ENCODE measurements at places on chromosomes 3 and 15. TPM values are rescaled to one million over a fixed set of nuclear protein-coding genes. Genes with fewer than 3 reads are reported as not detected.
A peak's percentile ranks its signal among the peaks of the same experiment; 100 is the strongest.

DNA sequence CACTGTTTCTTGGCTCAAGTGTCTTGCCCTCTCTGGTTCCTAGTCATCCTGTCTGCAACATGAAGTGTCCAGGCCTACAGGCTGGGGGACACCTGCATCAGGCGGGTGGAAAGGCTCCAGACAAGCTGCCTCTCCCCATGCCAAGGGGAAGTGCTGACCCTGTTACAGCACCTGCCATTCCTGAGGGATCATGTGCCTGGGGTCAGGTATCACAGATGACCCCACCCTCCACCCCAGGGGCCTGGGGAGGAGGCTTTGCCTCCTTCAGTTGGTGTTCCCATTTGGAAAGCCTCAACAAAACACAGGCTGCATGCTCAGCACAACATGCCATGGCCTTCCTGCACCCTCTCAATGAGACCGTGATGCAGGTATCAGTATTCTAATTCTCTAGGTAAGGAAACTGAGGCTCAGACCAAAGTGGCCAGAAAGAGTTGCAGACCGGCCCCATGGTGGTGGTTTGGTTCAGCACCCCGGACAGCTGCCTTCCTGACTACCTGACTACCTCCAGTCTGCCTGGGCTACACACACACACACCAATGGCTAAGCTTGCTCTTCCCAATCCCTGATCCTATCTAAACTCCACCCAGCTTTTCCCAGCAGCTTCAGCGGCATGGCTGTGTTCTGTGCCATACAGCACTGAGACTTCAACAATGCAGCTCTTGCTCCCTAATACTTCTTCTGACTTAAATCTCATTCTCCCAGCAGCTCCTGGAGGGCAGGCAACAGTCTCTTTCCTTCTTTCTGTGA is 69.7 kb upstream of the LINGO1 start:
- peak; percentile 21 for DNase-seq

DNA sequence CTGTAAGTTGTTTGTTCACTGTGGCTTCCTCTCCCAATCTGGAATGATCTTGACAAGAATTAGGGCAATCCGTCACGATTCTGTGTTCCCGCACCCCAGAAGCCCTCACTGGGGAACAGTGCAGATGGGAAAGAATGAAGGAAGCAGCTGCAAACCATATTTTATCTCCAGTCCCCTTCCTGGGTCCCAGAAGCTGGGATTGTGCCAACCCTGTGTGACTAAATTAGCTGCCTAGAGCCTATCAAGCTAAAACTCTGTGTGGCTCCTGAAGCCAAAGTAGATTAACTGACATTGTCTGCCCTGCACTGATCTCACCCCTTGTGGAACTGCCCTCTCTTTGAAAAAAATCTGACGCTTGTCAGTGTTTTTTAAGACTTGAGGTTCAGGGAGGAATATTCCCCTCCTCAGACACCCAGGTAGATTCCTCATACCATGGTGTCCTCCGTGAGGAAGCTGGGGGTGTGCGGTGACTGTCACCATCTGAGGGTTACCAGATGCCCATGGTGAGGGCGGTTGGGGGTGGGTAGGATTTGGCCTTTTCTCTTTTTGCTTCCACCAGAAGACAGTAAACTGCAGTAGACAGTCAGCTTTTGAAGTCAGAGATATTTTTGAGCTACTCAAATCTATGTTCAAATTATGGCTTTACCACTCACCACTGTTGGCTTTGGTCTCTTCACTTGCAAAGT is 358.3 kb upstream of the TPM1 start:
- no peak for DNase-seq

GRCh38 chr3:113747283-113748046 is 630 bp downstream of the ATP6V1A start:
- peak; percentile 23 for DNase-seq

DNA sequence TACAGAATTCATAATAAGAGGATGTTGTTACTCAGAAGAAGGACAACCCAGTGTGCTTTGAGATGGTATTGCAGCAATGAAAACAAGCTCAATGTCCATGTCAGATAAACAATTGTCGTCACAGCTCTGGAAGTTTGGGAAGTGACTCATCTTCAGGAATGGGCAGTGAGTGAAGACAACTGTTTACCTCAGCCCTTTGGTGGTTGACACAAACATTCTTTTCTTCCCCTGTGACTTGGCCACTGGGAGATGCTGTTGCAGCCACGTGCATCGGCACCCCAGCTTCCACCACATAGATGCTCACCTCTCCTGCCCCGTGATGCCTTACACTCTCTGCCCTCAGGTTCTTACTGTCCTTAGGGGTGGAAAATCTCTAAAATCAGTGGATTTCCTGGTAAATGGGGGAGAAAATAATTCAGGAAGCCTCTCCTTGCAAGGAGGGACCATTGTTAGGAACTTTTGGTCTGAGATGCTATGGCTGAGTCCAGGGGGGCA is 114.1 kb upstream of the GALNT15 start:
- no peak for DNase-seq

DNA sequence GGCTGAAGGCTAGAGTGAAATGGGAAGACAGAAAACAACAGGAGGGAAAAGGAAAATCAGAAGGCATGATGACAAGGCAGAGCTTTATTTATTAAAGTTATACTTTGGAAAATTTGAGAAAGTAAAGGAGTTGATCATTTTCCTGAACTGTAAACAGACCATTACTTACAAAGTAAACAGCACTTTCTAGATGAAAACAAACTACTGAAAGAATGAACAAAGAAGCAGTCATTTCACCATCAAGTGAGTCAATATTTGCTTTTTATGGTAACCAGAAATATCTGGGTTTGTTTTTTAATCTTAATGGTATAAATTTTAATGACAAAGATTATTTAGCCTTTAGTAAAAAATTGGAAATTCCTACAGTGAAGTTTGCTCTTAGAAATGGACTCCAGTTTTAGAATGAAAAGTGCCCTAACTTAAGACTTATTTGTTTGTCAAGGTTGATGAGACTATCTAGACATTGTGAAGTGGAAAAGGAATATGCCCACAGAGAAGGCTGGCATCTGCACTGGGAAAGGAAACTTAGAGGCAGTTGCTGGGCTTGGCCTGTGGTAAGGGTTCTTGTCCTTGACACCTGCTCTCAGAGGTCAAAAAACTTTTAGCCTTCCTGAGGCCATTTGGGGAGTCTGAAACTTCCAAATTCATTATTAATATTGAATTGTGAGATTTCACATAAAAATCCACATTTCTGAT is 47.2 kb downstream of the SPTSSB start:
- no peak for DNase-seq

DNA sequence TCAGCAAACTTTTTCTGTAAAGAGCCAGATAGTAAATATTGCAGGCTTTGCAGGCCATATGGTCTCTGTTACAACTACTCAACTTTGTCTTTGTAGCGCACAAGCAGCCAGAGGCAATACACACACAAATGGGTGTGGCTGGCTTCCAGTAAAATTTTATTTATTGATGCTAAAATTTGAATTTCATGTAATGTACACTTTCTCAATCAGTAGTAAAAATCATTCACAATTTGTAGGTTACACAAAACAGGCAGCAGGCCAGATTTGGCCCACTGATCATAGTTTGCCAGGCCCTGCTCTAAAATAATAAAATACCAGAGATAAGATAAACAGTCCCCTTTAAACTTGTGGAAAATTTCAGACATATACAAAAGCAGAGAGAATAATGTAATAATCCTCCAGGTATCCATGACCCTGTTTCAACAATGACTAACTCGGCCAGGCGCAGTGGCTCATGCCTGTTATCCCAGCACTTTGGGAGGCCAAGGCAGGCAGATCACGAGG is 330.3 kb downstream of the SHQ1 start:
- DNase-seq: no peak

- peak; percentile 34 for DNase-seq
Observed at GRCh38 chr15:68379759-68380290, 52.1 kb downstream of the ITGA11 start.

GRCh38 chr3:9226326-9226725 is 23.1 kb downstream of the SRGAP3 start:
- no peak for DNase-seq

DNA sequence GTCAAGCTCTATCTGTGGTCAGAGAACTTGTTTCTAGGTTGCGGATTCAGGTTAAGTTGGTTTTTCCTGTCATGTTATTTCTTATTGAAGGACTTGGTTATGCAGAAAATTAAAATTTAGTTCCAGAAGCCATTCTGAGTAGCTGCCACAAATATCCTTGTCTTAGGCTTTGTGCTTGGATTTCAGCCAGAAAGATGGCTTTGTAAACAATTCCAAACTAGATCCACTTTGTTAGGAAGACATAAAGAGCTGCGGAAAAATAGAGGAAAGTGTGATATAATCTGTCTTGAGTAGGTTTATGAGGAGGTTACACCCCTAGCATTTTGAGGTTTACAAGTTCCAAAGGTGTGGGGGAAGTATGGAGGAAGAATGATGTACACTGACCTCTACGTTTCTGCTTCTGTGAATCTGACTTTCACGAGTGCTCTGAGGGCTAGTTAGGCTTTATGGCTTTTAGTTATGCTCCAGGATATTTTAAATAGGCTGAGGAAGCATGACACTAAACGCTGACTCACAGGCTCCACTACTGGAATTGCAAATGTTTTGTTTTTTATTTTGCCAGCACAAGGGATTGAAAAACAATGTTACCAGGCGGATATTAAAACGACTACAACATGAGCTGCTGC is 46.3 kb upstream of the UTS2B start:
- DNase-seq: no peak

DNA sequence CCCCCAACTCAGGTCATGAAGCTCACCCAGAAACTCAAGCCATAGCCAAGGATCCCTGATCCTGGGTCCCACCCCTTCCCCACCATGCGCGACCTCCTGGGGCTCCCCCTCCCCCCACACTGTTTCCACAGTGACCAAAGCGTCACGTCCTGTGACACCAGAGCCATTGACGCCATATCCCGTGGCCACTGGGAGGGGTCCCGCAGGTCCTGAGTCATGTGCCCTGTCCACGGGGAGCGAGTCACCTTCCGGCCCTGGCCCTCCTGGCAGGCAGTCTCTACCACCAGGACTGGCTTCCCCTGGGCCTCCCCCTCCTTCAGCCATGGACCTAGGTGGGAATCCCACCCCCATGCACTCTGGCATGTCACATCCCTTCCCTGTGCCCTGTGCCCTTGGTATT is 15.6 kb downstream of the SEMA3F start:
- DNase-seq: no peak

- no peak for DNase-seq
Observed at GRCh38 chr3:124352149-124352539, 360.2 kb upstream of the ROPN1 start.

- DNase-seq: no peak
Observed at GRCh38 chr15:23762026-23762425, 74.9 kb upstream of the NDN start.

The SKOR1 gene
- total RNA-seq: 0.29 TPM

The TM4SF1 gene
- total RNA-seq: not detected

The COPG1 gene
- 110 TPM for total RNA-seq

The BMF gene
- total RNA-seq: 8.5 TPM

The TGM5 gene
- total RNA-seq: not detected

The ANAPC13 gene
- total RNA-seq: 33.5 TPM

The CD80 gene
- 7.2 TPM for total RNA-seq

The RCN2 gene
- 26.8 TPM for total RNA-seq

Measured in activated CD4-positive, alpha-beta T cell treated with anti-CD3 and anti-CD28 coated beads, Interleukin-2, amount 10 ng/mL, durations not matched to agents 7 days and 5 days (primary cell).